ENCODE measurements at places on chromosomes 12 and 14.

DNA sequence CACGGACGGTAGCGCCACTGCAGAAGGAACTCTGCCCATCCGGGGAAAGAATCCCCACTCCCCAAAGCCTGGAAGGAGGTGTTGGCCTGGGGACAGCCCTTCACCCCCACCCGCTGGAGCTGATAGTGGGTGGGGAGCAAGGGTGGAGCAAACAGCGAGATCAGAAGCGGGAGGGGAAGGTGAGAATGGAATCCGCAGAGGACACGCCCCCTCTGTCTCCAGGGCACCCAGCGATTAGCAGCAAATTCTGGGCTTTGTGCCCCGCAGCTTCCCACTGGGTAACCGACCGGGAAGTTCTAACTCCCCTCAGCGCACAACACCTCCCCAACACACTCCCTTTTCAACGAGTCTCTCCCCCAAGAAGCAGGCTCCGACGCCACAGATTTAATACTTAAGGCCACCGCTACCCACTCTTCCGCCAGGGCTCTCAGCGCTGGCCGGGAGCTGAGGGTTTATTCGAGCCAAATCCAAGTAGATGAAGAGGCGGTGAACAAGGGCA lies 1.4 kb downstream of the SLC25A29 start:
- H3K4me1 ChIP-seq, result peaks cover 4% of the 10 kb centered on the region
- H3K36me3 ChIP-seq, result no peaks in the 10 kb centered on the region
- peak; percentile 71 for DNase-seq
- H3K27ac ChIP-seq, result peak overlapping the region; percentile 82
- H3K4me3 ChIP-seq, result peak overlapping the region; percentile 92

- DNase-seq, result no peak
- no peaks in the 10 kb centered on the region for H3K27me3 ChIP-seq
Measured at GRCh38 chr12:123389560-123390351, 5.8 kb downstream of the KMT5A start.

GRCh38 chr14:89269404-89269803 lies 147.6 kb downstream of the FOXN3 start:
- H3K36me3 ChIP-seq, result no peaks in the 10 kb centered on the region
- no peak overlapping the region for H3K4me3 ChIP-seq
- no peaks in the 10 kb centered on the region for H3K27me3 ChIP-seq
- H3K4me1 ChIP-seq, result peaks cover 28% of the 10 kb centered on the region
- peak overlapping the region; percentile 33 for H3K27ac ChIP-seq

- no peak overlapping the region for H3K4me3 ChIP-seq
- H3K4me1 ChIP-seq, result no peaks in the 10 kb centered on the region
- DNase-seq, result no peak
- H3K27me3 ChIP-seq, result no peaks in the 10 kb centered on the region
Measured at GRCh38 chr14:96238676-96239265, 17.2 kb upstream of the BDKRB1 start.

DNA sequence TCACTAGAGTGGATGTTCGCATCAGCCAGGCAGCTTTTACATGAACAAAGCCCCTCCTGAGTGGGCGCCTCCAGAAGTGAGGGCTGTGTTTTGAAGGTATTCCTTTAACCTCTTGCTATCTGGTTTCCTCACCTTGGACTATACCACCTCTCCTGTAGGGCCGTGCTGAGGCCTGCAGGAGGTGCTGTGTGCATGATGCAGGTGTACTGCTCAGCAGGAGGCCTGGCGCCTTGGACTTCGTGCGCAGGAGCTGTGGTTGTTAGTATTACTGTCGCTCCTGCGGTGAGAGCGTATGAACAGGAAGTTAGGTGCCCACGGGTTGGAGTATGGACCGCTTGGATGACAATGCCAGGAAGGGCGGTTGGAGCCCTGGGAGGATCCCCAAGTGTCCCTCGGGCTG lies 130.7 kb downstream of the TSPAN9 start:
- H3K4me3 ChIP-seq, result no peak overlapping the region
- no peaks in the 10 kb centered on the region for H3K27me3 ChIP-seq
- no peak for DNase-seq

DNA sequence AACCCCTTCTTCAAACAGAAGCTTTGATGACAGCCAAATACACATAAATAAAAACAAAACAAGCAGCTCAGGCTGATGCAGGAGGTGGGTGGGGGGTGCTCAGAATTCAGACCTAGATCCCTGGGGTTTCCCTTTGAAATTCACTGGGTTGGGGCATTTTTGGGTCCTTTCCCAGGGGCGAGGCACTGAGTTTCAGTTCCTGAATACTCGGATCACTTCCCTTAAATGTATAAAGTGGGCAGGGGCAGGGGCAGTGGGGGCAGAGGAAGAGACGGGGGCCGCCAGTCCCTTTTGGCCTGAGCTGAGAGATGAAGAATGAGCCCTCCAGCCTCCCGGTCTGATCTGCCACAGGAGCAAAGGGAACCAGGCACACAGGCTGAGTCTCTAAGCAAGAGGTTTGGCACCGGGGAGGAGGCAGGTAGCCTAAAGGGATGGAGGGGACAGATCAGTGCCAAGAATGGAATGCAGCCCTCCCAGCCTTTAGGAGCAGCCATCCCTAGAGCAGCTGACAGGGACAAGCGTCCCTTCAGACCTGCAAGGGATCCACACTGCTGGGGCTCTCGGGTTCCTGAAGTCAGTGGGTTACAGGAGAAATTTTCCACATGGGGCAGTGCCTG lies 20.3 kb downstream of the KDM2B start:
- no peak for DNase-seq
- H3K4me3 ChIP-seq, result no peak overlapping the region
- no peaks in the 10 kb centered on the region for H3K4me1 ChIP-seq
- H3K27me3 ChIP-seq, result no peaks in the 10 kb centered on the region

DNA sequence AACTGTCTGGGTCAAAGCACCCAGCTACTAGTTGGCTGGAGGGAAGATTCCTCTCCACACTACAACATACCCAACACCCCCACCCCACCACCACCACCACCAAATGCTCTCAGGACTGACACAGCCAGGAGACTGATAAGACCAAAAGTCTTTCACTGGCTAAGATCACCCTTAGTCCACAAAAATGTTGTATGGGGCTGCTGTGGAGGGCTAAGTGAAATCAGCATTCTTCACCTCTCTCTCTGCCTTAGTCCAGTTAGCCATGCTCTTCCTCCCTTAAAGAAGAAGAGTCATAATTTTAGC lies 106.2 kb downstream of the NUAK1 start:
- no peak overlapping the region for H3K27ac ChIP-seq
- no peaks in the 10 kb centered on the region for H3K36me3 ChIP-seq
- DNase-seq, result no peak
- peaks cover 4% of the 10 kb centered on the region for H3K4me1 ChIP-seq

- H3K27me3 ChIP-seq, result no peaks in the 10 kb centered on the region
- no peak overlapping the region for H3K27ac ChIP-seq
- no peak overlapping the region for H3K4me3 ChIP-seq
- H3K36me3 ChIP-seq, result no peaks in the 10 kb centered on the region
- peaks cover 13% of the 10 kb centered on the region for H3K4me1 ChIP-seq
- DNase-seq, result peak; percentile 18
Measured at GRCh38 chr14:103692159-103692558, 23.1 kb downstream of the XRCC3 start.

GRCh38 chr12:31714406-31715271 lies 14.2 kb downstream of the AMN1 start:
- H3K36me3 ChIP-seq, result no peaks in the 10 kb centered on the region
- no peak for DNase-seq
- H3K4me1 ChIP-seq, result no peaks in the 10 kb centered on the region
